ENCODE measurements at places on chromosomes 1 and 21. TPM values are rescaled to one million over a fixed set of nuclear protein-coding genes. Genes with fewer than 3 reads are reported as not detected.

DNA sequence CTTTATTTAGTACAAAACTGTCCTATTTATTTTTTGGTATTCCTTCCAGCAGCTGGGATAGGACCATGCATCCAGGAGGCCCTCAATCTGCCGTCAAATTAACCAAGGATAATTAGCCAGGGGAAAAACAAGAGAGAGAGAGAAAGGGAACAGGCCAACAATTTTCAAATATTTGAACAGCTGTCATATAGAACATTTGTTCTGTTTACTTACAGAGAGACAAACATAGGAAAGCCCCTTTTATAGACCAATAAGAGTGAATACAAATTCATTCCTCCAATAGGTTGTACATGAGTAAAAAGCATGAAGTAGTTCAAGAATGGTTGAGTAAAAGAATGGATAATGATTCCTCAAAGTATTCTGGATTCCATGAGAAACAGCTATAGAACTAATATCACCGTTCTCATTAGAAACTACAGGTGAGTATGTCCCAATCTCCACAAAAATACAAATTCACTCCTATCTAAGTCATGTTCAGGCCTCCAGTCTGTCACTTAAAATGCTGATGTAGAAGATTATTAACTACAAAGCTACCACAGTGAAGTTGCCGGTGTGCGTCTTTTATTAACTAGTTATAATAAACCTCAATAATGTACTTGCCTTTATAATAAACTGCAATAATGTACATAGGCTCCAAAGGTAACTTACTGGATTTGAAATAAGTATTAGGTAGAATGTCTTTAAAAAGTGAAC lies 64.8 kb upstream of the GNG4 start:
- no peak for DNase-seq

DNA sequence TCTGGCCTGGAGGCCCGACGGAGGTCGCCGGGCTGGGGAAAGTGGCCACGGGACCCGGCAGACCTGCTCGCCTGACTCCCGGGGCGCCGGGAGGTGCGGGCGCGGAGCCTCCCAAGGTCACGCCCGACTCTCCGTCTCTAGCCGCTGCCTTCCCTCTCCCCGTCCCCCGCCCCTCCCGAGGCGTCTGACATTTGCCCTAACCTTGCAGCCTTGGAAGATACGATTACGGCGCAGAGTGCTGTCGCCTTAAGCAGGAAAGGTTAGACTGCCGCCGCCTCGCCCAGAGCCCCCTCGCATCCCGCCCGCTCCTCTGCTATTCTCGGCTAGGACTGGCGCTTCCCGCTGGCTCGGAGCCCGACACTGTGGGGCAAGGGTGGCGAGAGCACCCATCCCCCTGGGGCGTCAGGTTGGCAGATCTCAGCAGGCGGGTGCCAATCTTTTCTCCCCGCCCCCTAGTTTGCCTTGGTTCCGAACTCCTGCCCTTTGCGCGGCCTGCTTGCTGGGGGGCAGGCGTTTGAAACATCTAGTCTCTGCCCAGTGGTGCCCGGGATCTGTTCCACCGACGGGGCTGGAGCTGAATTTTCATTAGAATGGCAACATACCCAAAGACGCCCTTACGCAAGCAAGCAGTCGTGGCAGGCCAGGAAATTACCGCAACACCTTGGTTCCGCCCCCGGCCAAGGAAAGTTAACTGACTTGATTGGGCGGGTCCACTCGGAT lies 835 bp downstream of the PGM1 start:
- peak; percentile 63 for DNase-seq

- DNase-seq: no peak
These were observed 1.8 kb downstream of the VWA1 start for GRCh38 chr1:1437033-1437903.

- no peak for DNase-seq
These were observed 291.1 kb upstream of the POU3F1 start for GRCh38 chr1:38337711-38338110.

TFB2M gene
- total RNA-seq: 42.8 TPM

TMEM269 gene
- total RNA-seq: 0.10 TPM

PLEKHN1 gene
- total RNA-seq: 1.6 TPM

Measured in activated T-cell treated with anti-CD3 and anti-CD28 coated beads, Interleukin-2, amount 50 U/mL, for 4 hours (primary cell).